ENCODE measurements at places on chromosomes 16 and 17.

DNA sequence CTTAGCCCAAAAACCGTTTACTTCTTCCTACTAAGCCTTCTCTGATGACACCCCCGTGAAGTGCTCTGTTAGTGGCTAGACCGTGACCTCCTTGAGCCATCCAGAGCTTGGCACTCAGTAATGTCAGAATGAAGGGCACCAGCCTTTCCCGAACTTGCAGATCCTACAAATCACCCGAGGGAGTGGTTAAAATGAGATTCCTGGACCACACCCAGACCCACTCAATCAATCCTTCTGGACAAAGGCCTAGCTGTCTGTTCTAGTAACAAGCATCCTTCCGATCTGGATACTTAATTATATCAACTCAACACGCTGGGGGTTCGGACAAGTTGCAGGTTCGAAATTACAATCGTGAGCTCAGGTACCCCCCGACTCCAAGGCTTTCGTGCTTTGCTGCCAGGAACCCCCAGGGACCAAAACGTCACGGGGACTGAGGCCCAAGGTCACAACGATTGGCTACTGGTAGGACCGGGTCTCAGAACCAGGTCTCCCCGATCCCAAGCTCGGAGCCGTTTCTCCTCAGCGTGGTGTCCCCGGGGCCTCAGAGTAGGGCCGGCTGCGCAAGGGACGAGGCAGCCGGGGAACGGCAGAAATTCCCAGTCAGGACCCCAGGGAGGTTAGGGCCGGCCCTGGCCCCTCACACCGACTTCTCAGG is 527 bp downstream of the CIAPIN1 start:
- no peak for DNase-seq

GRCh38 chr16:87995644-87996043 is 44.4 kb downstream of the BANP start:
- no peak for DNase-seq

- no peak for DNase-seq
Measured at GRCh38 chr17:44014133-44014436, 678 bp downstream of the TMEM101 start.

DNA sequence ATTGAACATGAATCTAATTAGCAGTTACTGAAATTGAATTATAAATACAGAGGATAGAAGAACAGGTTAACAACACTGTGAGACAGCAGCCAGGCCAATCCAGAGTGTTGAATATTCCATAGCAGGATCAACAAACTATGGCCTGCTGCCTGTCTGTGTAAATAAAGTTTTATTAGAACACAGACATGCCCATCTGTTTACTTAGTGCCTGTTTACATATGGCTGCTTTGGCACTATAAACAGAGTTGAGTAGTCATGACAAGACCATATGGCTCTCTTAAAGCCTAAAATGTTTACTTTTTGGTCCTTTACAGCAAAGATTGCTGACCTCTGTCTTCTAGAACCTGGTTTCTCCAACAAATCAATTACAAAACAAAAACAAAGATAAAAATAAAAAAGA is 115.4 kb upstream of the CDC42EP4 start:
- DNase-seq = no peak

- no peak for DNase-seq
Measured at GRCh38 chr16:23174622-23175021, 7.9 kb upstream of the SCNN1G start.

- no peak for DNase-seq
Measured at GRCh38 chr17:6713130-6713917, at the start of gene SLC13A5. TSS of gene SLC13A5 (minus strand) at chr17:6713369. CDS start at chr17:6713333, 36 bp downstream.
